ENCODE measurements at places on chromosomes 2 and 18.

DNA sequence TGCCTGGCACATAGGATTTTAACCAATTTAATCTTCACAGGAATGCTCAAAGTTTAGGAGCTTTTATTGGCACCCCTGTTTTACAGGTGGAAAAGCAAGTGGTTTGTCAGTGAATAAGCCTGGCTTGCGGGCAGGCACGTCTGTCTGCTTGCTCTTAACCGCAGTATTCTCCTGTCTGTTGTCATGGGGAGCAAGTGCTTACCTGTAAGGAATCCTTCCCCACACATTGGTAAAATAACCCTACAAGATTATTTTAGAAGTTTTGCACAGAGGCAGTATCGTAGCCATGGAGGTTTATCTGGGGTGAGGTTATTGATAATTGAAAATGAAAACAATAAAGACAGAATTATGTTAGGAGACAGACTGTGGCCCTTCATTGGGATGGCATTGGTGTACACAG lies 174.9 kb downstream of the AGAP1 start:
- no peak for DNase-seq

- DNase-seq, result no peak
Observed at GRCh38 chr2:235544689-235544969, 50.8 kb downstream of the AGAP1 start.

DNA sequence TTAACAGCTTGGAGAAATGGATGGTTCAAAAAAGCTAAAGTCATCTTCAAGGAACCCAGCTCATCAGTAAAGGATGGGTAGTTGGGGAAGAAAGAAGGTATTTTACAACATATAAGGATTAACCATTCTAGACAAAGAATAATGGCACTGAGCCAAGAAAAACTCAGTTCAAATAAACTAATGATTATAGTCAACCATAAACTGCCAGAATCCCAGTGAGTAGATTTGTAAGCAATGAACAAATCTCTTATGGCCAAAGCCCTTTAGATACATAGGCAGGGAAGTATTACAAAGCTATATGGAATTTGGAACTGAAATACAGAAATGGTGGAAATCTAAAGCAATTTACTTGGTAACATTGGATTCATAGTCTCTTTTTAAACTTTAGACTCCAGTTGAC lies 92.4 kb upstream of the ZFP36L2 start:
- DNase-seq, result no peak

DNA sequence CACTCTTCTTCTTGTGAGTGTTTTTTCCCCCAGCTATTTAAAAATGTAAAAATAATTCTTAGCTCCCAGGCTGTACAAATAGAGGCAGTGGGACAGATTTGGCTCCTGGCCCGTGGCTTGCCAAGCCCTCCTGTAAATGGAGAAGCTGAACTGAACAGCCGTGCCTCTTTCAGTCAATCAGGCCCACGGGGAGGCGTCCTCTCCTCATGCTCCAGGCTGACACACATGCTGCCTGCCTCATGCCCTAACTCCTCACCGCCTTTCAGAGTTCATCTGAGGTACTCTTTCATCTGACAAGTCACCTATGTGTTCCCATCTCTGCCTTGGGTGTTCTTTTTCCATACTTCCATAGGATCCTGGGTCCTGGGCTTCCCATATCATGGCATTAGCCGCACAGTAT lies 58.9 kb downstream of the BMP10 start:
- DNase-seq, result no peak

GRCh38 chr18:3367491-3368091 lies 82.4 kb upstream of the TGIF1 start:
- DNase-seq, result no peak

GRCh38 chr2:11237122-11237521 lies 81.9 kb downstream of the SLC66A3 start:
- DNase-seq, result no peak

DNA sequence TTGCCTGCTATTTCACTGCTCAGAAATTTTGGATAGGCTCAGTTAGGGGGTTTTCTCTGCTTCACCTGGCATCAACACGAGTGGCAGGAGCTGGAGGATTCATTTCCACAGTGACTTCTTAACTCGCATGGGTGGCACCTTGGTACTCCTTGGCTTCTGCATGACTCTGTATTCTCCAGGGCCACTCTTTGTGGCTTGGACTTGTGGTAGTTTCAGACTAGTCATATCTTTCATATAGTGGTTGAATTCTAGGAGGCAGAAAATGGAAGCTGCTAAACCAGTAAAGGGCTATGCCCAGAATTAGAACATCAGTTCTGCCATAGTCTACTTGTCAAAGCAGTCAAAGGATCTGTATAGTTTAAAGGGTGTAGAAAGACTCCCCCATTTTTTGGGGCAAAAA lies 6.8 kb downstream of the MAIP1 start:
- DNase-seq, result no peak

DNA sequence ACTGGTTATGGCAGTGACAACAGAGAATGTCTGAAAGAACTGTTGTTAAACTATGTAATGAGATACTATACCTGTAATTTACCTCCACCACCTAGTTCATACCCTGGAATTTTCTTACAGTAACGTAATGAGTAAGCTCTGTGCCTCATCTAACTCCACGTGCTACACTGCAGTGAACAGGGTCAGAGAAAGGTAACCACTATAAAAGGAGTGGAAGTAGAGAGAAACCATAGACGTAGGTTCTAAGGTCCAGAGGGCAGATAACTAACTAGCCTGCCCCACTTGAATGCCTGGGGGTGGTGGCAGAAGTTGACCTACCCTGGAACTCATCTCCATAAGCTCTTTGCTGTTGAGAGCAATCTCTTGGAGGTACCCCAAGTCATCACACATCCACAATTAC lies 32.0 kb upstream of the B4GALT6 start:
- no peak for DNase-seq

GRCh38 chr2:1945819-1946218 lies 201.5 kb upstream of the PXDN start:
- DNase-seq, result no peak

- DNase-seq, result no peak
Observed at GRCh38 chr2:129975016-129975774, 4.3 kb upstream of the RAB6C start.

GRCh38 chr18:76405280-76405679 lies 89.8 kb downstream of the ZNF516 start:
- no peak for DNase-seq

Measured in stimulated activated naive CD8-positive, alpha-beta T cell treated with anti-CD3 and anti-CD28 coated beads, Interleukin-15, amount 100 ng/mL, for 72 hours (primary cell).